ENCODE measurements at places on chromosomes 1 and 21.
A peak's percentile ranks its signal among the peaks of the same experiment; 100 is the strongest.

DNA sequence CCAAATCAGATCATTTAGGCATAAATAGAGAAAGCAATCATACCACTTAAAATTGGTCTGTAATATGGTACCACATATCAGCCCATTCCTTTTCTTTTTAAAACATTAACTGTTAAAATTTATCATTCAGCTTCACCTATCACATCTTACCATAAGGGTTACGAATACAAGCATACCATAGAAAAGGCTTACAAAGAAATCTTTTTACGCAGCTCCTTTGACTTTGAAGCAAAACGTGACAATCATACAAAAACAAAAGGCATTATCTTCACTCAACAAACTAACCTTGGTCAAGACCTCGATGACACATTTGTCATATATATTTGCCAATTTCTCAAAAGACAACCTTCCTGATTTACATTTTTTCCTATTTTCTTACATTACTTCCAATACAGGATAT lies 169.0 kb downstream of the SMYD3 start:
- no peak for DNase-seq
- H3K27me3 ChIP-seq, result no peaks in the 10 kb centered on the region
- H3K27ac ChIP-seq, result no peak overlapping the region
- peaks cover 13% of the 10 kb centered on the region for H3K36me3 ChIP-seq
- peaks cover 17% of the 10 kb centered on the region for H3K4me1 ChIP-seq

GRCh38 chr1:208085655-208086515 lies 158.3 kb downstream of the PLXNA2 start:
- no peak for DNase-seq
- peak overlapping the region; percentile 26 for H3K27ac ChIP-seq
- H3K27me3 ChIP-seq, result peaks cover 10% of the 10 kb centered on the region
- H3K4me1 ChIP-seq, result peaks cover 16% of the 10 kb centered on the region
- H3K4me3 ChIP-seq, result peak overlapping the region; percentile 83

DNA sequence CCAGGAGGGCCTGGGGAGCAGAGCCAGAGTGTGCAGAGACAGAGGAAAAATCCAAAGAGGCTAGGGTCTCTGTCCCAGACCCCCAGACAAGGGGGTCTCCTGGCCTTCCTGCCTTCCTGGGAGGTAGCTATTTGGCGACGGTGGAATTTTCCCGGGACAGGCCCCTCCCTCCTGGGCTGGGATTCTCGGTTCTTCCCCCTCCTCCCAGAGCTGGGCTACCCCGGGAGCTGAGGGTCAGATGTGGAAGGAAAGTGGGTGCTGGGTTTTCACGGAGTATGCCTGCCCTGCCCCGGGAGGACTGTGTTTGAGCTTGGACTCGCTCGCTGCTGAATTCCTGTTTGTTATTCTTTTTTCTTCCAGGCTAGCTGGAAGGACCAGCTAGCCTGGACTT lies 759 bp downstream of the AMPD2 start:
- no peaks in the 10 kb centered on the region for H3K36me3 ChIP-seq
- DNase-seq, result no peak
- peaks cover 48% of the 10 kb centered on the region for H3K4me1 ChIP-seq
- H3K27ac ChIP-seq, result peak overlapping the region; percentile 97

DNA sequence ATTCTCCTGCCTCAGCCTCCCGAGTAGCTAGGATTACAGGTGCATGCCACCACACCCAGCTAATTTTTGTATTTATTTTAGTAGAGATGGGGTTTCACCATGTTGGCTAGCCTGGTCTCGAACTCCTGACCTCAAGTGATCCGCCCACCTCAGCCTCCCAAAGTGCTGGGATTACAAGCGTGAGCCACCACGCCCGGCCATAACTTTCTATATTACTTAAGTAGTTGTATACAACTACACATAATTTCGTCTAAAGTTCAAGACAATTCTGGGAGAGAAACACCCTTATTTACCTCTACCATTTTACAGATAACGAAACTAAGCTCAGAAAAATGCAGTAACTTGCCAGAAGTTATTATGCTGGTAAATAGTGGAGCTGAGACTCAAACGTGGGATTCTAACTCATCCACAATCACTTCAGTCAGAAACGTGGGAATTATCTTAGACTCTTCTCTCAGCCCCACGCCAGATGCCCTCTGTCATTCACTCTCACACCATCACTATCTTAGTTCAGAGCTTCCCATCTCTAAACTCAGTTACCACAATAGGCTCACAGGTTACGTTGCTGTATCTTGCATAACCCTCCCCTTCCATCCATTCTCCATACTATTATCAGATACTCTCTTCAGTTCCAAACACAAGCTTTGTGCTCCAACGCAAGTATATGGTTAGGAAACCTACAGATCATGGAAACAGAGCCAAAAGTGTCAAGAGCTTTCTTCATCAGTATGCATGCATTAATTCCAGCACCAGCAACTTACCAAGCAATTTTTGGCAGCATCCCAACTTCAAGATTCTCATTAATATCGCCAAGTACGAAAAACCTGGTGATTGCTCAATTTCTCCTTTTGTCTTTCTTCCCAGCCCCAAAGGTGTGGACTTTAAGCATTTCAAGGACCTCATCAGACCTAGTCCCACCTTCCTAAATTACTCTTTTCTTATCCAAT lies 69.3 kb downstream of the RERE start:
- no peak overlapping the region for H3K27ac ChIP-seq
- DNase-seq, result no peak
- peaks cover 2% of the 10 kb centered on the region for H3K27me3 ChIP-seq
- peaks cover 5% of the 10 kb centered on the region for H3K36me3 ChIP-seq
- H3K4me1 ChIP-seq, result no peaks in the 10 kb centered on the region
- no peak overlapping the region for H3K4me3 ChIP-seq

DNA sequence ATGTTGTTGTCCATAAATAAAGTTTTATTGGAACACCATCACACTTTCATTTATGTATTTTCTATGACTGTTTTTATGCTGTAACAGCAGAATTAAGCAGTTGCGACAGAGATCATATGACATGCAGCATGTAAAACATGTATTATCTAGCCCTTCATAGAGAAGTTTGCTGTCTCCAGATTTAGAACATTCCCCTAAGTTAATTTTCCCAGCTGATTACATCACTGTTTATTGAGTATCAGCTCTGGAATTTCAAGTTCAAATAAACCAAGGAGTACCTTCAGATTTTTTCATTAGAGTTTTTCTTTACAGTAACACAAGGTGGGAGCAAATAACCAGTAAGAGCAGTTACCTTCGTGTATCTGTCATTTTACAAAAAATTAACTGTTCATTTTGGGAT lies 792.8 kb downstream of the USP25 start:
- H3K4me1 ChIP-seq, result no peaks in the 10 kb centered on the region
- H3K27ac ChIP-seq, result no peak overlapping the region
- no peaks in the 10 kb centered on the region for H3K27me3 ChIP-seq

GRCh38 chr1:165539306-165539705 lies 4.5 kb upstream of the LRRC52 start:
- peaks cover 17% of the 10 kb centered on the region for H3K27me3 ChIP-seq
- no peaks in the 10 kb centered on the region for H3K36me3 ChIP-seq
- DNase-seq, result no peak
- no peaks in the 10 kb centered on the region for H3K4me1 ChIP-seq
- H3K27ac ChIP-seq, result no peak overlapping the region
- no peak overlapping the region for H3K4me3 ChIP-seq

DNA sequence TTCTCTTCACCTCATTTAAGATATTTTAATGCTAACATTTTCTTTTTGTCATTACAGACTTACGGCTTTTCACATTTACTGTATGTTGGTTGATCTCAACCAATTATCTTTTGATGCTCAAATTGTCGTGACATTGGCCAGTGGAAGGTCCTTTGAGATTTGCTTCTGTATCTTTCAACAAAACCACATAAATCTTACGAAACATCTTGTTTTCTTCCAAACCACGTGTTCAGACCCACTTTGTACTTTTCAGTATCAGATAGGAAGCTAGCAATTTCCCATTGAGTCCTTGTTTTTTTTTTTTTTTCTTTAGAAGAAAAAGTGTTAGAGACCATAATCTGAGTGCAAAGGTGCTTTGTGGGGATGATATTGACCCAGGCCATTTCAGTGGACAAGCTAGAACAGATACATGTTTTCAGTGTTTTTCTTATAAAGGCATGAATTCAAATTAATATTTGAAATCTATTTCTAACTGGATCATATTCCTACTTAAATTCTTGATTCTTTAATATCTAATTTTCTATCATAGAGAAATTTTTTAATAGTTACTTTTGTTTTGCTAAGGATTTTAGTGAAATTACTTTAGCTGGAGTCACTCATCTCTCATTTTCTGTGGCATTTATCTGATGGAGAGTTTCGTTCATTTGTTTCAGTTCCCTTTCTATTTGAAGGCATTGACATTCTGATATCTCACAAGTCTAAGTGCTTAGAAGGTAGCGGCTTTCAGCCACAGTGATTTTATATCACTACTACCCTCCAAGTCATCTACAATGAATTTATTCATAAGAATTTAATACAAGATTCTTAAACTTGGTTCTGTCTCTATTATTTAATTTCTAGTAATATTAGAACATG lies 26.7 kb downstream of the ATG4C start:
- DNase-seq, result no peak
- H3K27ac ChIP-seq, result no peak overlapping the region

GRCh38 chr1:204072931-204073836 lies at the start of gene SOX13:
Gene SOX13, plus strand, starts transcription at chr1:204073115. Its CDS starts 39,801 bp downstream, at chr1:204112916.
- peak within 1 kb of the TSS; percentile 85 for H3K27ac ChIP-seq
- peaks cover 1% of the 10 kb centered on the region for H3K27me3 ChIP-seq
- peaks cover 31% of the 10 kb centered on the region for H3K4me1 ChIP-seq
- H3K4me3 ChIP-seq, result peak within 1 kb of the TSS; percentile 95
- peaks cover 4% of the 10 kb centered on the region for H3K36me3 ChIP-seq
- DNase-seq, result peak; percentile 61

DNA sequence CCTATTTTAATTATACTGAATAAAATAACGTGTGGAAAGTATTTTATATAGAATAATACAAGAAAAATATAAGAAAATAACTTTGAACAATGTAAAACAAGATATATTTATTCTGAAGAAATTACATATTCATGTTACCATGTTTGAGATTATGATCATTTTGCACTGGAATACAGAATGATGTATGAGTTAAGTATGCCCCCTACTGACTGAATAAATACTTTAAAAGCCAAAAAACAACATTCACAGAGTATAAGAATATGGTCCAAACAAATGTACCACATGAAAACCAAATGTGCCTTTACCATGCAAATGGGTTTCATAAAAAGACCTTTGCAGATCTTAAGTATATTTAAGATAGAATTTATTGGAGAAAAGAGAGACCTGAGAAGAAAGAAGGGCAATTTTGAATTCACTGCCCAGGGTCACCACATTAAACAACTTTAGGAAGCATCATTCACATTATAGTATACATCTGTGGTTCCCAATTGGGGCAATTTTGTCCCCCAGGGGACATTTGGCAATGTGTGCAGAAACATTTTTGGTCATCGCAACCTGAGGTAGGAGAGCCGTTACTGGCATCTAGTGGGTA lies 136.6 kb upstream of the GFI1 start:
- no peaks in the 10 kb centered on the region for H3K36me3 ChIP-seq
- peak; percentile 8 for DNase-seq
- no peak overlapping the region for H3K27ac ChIP-seq
- H3K27me3 ChIP-seq, result peaks cover 4% of the 10 kb centered on the region
- H3K4me3 ChIP-seq, result no peak overlapping the region

DNA sequence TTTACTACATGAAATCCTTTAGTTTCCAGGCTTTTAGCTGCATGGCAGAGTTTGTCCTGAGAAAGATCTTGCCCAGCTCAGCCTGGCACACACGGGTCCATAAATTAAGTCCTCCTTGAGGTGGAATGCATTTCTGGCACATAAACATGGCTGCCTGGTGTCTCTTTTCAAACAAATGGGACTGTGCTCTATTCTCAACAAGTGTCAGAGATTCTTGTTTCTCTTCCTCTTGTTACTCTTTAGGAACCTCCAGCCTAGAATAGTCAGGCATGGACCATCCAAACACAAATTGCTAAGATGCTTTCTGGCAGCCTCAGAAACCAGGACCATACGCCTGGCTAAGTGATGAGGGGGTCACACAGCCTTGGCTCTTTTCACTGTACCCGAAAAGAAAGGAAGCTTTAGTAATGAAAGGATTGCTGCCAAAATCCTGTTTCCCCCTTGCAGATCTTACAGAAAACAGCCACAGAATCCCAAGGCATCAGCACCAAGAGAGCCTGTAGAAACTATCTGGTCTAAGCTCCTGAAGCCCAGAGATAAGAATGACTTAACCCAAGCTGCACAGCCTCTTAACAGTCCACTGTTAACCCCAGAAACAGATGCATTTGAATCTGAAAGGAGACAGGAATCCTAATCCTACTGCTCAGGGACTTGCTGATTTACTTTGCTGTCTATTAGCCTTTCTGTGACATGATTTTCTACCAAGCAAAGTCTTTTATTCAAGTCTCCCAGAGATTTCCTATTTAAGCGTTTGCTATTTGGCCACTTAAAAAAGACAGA lies 31.9 kb upstream of the NRDC start:
- H3K36me3 ChIP-seq, result no peaks in the 10 kb centered on the region
- H3K4me1 ChIP-seq, result peaks cover 7% of the 10 kb centered on the region
- H3K4me3 ChIP-seq, result no peak overlapping the region
- H3K27ac ChIP-seq, result no peak overlapping the region
- H3K27me3 ChIP-seq, result peaks cover 7% of the 10 kb centered on the region
- no peak for DNase-seq

DNA sequence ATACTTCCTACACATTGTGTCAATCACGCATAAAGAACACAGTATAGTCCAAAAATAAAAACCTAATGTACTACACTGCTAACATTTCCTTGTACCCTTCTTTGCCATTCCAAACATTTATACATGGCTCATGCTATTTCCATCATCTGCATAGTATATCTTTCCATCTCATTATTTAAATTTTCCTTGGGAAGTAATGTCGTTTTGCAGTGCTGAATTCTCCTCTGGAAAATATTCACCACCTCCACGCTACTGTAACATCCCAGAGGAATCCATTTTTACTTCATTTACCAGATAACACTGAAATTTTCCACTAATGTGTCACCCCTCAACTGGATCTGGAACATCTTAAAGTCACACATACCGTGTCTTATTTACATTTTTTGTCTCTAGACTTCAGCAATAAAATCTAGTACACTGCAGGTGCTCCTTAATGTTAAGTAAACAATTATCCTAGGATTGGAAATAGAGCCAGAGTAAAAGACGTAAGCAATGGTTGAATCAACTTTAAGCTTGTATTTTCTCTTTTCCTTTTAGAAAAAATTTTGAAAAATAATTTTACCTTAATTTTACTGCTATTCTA lies 881.0 kb downstream of the AMY1C start:
- no peak overlapping the region for H3K27ac ChIP-seq
- no peaks in the 10 kb centered on the region for H3K36me3 ChIP-seq
- no peaks in the 10 kb centered on the region for H3K27me3 ChIP-seq
